Astrocyte (in vitro differentiated cells and primary cell): ENCODE measurements at places on chromosomes 13 and 19. TPM values are rescaled to one million over a fixed set of nuclear protein-coding genes. Genes with fewer than 3 reads are reported as not detected.

GRCh38 chr13:48640767-48641166, 13.0 kb upstream of the CYSLTR2 start:
- no peaks in the 10 kb centered on the region for H3K36me3 ChIP-seq
- no peak overlapping the region for H3K4me3 ChIP-seq
- H3K27ac ChIP-seq, result no peak overlapping the region
- DNase-seq, result no peak

Gene U2AF2
- total RNA-seq, result 183 and 194 TPM in 2 replicates

DNA sequence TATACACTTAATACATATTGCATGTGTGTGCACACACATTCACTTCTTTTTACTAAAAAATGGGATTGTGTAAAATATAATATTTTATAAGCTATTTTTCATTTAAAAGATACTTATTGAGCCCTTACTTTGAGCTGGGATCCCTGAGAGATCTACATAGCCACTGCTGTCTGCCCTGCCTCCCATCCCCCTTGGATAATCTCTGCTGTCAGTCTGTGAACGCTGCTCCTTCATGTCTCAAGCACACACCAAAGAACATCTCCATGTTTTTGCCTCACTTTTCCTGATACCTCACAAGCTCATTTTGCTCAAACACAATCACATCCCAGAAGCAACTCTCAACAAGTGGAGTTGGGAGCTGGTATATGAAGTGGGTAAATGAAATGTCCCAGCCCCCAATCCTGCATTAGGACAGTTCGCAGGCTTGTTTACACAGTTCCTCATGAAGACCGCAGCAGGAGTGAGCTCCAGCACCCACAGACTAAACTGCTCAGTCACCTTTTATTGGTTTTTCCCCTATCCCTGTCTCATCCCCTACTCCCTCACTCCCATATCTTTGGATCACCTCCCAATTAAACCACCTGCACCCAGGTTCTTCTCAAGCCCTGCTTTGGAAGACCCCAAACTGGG, 108.3 kb upstream of the FRY start:
- no peak for DNase-seq
- H3K4me3 ChIP-seq, result no peak overlapping the region
- no peaks in the 10 kb centered on the region for H3K36me3 ChIP-seq
- H3K27ac ChIP-seq, result no peak overlapping the region

- no peaks in the 10 kb centered on the region for H3K4me1 ChIP-seq
- no peaks in the 10 kb centered on the region for H3K27me3 ChIP-seq
- no peaks in the 10 kb centered on the region for H3K36me3 ChIP-seq
Measured at GRCh38 chr13:28890712-28891111, 70.6 kb downstream of the MTUS2 start.

Gene PTH2
- total RNA-seq, result not detected in 2 replicates

DNA sequence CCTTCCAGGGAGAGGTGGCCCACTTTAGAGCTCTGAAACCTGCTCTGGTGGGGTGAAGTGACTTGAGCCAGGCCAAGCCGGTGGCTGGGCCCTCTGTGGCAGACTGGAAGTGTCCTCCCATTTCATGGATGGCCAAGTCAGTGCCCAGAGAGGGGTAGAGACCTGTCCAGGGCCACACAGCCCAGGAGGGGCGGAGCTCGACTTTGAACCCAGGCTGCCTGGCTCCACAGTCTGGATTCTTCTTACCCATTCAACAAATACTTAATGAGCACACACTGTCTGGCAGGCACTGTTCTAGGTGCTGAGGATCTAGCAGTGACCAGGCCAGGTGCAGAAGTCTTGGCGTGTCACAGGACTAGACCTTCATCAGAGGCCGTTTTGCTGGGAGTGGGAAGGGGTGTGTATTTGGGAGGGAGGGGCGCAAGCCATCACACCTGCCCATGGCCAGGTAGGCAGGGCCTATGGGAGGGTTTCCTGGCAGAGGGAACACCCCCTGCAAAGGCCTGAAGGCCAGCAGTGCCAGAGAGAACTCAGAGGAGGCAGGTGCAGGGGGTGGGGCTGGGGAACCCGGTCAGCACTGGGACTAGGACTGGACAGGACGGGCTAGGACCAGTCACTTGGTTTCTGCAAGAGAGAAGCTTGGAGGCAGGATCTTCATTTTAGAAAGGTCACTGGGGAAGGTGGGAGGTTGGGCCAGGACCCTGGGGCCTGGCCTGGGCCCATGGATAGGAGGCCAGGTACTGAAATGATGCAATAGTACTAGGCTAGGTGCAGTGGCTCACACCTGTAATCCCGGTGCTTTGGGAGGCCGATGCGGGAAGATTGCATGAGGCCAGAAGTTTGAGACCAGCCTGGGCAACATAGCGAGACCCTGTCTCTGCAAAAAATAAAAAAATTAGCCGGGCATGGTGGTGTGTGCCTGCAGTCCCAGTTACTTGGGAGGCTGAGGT, 31.8 kb downstream of the DNM2 start:
- no peak for DNase-seq
- no peak overlapping the region for H3K4me3 ChIP-seq

DNA sequence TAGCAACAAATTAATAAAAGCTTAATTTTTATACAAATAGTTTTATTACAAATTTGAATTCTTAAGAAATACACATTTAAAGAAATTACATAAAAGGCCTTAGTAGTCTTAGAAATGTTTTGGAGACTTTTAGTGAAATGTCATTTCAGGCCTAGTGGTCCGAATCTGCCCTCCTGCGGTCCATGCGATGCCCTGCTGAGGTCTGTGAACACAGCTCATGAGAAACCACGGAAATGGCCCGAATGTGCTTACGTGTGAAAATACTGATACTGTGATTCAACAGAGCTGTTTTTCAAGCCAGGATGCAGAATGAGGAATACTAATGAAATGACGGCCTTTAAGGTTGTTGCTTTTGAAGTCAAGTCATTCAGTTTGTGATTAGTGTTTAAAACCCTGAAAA, 157.9 kb downstream of the COL4A1 start:
- no peak overlapping the region for H3K27ac ChIP-seq
- H3K4me3 ChIP-seq, result no peak overlapping the region
- peak; percentile 39 for DNase-seq
- peaks cover 48% of the 10 kb centered on the region for H3K36me3 ChIP-seq
- H3K27me3 ChIP-seq, result no peaks in the 10 kb centered on the region

GRCh38 chr13:101881593-101881992, 429.1 kb downstream of the ITGBL1 start:
- H3K36me3 ChIP-seq, result no peaks in the 10 kb centered on the region
- no peaks in the 10 kb centered on the region for H3K27me3 ChIP-seq
- no peak overlapping the region for H3K4me3 ChIP-seq
- DNase-seq, result no peak

DNA sequence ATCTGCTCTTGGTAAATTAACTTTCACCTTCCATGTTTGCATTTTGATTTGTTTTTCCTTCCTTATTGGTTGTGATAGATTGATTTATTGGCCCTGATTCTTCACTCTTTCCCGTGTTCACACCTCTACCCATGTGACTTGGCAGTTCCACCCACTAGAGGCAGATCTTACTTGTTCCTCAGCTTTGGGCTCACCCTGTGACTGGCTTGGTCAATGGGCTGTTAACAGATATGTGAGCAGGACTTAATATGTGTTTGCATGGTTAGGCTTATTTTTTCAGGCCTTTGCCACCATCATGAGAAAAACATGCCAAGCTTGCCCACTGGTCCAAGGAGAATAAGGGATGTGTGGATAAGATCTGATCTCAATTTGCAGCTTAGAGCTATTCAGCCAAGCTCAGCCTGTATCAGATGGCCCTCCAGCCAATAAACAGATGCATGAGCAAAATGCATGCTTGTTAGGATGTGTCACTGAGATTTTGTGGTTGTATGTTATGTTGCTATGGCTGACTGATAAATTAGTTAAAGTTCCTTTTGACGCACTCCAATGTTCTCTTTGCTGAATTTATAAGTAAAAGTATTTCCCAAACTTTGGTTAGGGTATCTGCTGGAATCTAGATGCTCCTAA, 48.0 kb downstream of the RGCC start:
- no peaks in the 10 kb centered on the region for H3K36me3 ChIP-seq
- H3K4me3 ChIP-seq, result no peak overlapping the region

Gene THAP8
- total RNA-seq, result 5.0 and 6.0 TPM in 2 replicates

GRCh38 chr13:33284916-33285315, 639 bp downstream of the STARD13 start:
- DNase-seq, result peak; percentile 49
- H3K4me1 ChIP-seq, result peaks cover 35% of the 10 kb centered on the region
- peak overlapping the region; percentile 97 for H3K4me3 ChIP-seq
- peaks cover 12% of the 10 kb centered on the region for H3K36me3 ChIP-seq

DNA sequence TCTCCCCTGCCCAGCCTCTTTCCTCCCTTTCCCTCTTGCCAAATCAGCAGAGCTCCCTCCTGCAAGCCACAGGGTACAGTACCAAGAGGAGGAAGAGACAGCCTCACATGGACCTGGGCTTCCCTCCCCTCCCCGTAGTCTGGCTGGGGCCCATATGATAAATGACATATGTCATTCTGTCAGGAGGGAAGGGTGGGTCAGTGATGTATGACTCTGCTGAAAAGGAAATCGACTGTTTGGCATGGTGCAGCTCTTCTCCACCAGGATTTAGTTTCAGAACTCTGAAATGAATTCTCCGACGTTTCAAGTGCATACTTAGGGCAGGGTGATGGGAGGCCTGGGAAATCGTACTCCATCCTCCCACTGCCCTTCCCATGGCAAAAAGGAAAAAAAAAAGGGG, 9.8 kb downstream of the TSHZ3 start:
- no peak overlapping the region for H3K27ac ChIP-seq
- peaks cover 8% of the 10 kb centered on the region for H3K36me3 ChIP-seq
- no peaks in the 10 kb centered on the region for H3K27me3 ChIP-seq

Gene GJA3
- total RNA-seq, result 0.59 and 0.72 TPM in 2 replicates
